Activated CD4-positive, alpha-beta T cell treated with anti-CD3 and anti-CD28 coated beads for 4 hours (primary cell): ENCODE measurements at places on chromosomes 4 and X.

GRCh38 chr4:161454860-161455259, 708.9 kb downstream of the FSTL5 start:
- DNase-seq, result no peak

DNA sequence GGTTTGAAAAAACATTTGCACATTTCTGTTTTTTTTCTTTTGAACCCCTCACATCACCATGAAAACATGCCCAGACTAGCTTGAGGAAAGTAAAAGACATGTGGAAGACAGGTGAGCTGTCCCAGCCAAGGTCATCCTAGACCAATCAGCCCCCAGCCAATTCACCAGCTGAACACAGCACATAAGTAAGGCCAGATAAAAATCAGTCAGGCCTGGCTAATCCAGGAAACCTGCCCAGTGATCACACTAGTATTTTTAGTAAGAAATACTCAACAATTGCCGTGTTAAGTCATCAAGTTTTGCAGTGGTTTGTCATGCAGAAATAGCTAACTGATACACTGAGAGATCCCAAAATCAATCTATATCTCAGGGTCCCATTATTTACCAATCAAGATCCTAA, 4.4 kb upstream of the SMR3A start:
- DNase-seq, result no peak

GRCh38 chr4:184273166-184274147, 55.8 kb upstream of the ENPP6 start:
- DNase-seq, result no peak

- DNase-seq, result no peak
Measured at GRCh38 chr4:102642631-102643298, 118.0 kb downstream of the MANBA start.

DNA sequence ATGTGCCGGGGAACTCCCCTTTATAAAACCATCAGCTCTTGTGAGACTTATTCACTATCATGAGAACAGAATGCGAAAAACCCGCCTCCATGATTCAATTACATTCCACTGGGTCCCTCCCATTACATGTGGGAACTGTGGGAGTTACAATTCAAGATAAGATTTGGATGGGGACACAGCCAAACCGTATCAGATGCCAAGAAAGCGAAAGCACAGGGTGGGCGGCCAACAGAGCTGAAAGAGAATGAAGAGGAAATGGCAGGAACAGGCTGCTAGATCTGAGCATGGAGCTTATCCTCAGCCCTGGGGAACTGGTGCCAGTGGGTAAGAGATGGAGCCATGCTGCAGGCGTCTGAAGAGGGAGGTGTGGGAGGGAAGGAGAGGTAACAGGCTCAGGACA, 117.7 kb upstream of the PNPLA4 start:
- no peak for DNase-seq

GRCh38 chr4:87978681-87979080, 3.2 kb downstream of the SPP1 start:
- DNase-seq, result no peak

GRCh38 chr4:173171987-173172386, 3.4 kb downstream of the GALNT7 start:
- no peak for DNase-seq

DNA sequence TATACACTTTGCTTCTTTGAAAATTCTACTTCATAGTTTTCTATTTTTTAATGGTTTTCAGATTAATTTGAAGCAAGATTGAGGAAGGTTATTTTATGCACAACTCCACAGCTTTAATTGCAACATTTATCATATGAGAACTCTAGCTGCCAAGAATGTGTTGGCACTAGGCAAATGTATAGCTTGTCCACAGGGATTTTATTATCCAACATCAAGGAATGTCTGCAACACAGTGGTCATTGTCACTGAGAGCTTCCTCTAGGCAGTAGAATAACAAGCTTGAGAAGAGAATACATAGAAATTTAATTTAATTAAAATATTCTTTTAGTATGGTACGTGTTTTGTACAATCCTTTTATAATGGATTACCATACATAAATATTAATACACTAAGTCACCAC, 1600.8 kb downstream of the ARAP2 start:
- DNase-seq, result no peak

DNA sequence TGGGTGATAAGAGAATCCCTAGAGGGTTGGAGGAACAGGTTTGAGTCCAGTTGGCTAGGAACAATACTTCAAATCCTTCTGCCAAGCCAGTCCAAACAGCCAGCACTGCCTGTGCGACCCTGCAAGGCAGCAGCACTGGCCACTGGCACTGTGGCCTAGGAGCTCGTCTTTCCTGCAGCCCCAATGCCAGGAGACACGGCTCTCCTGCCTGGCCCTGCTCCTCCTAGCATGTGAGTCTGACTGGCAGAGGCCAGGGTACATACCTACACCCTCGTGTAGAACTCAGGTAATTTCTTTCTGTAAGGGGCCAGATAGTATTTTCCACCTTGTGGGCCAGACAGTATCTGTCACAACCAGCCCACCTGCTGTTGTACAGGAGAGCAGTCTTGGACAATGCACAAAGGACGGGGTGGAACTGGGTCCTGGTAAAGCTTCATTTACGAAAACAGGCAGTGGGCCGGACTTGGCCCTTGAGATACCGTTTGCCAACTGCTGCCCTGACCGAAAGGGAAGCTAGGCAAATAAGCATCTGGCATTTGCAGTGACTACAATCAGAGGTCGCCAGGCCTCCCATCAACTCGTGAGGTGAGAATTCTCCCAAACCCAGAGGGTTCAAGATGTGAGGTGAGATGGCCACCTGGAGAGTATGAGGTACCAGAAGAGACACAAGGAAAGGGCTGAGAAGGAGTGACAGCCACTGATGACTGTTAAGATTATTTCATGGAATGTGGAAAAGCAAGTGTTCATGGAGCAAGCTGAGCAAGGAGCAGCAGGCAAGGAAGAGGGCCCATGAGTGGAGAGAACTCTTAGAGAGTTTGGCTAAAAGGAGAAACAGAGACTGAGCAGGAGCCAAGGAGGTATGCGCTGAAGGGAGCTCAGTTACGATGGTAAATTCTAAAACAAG, 29.8 kb upstream of the IRAK1 start:
- no peak for DNase-seq

DNA sequence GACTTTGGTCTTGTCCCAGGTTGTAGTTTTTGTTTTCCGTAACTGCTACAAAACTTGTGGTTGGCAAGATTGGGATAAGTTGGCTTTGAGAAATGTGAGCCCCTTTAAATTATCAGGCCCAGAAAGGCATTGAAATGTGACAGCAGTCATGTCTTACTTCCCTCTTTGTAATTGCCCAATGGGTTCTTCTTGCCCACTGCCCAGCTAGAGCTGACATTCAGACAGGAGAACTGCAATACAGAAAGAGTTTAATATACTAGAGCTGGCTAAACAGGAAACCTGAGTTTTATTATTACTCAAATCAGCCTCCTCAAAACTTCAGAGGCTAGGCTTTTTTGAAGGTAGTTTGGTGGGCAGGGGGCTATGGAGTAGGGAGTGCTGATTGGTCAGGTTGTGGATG, 288.3 kb downstream of the ZNF674 start:
- no peak for DNase-seq

GRCh38 chr4:129350834-129351721, 255.1 kb downstream of the C4orf33 start:
- DNase-seq, result no peak

DNA sequence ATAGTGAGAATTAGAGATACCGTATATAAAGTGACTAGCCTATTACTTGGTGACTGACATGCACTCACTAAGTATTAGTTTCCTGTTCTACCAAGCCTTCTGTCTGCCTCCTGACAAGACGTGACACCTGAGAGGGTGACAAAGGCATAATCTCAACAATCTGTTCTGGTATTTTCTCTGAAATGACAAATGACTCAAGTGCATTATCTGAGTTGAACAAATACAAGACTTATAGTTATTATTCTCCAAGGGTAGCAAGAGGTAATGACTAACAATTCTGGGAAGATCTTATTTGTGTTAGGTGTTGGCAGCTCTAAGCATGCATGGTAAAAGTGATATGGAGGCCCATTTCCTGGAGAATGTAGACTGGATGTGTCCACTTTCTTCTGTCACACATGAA, 60.6 kb downstream of the SYTL5 start:
- DNase-seq, result no peak

GRCh38 chr4:70838666-70839588, 763 bp downstream of the GRSF1 start:
- DNase-seq, result peak; percentile 61

GRCh38 chrX:150525061-150525919, 43.1 kb upstream of the MTM1 start:
- DNase-seq, result no peak

- no peak for DNase-seq
Measured at GRCh38 chr4:148430854-148431253, 11.4 kb downstream of the NR3C2 start.

DNA sequence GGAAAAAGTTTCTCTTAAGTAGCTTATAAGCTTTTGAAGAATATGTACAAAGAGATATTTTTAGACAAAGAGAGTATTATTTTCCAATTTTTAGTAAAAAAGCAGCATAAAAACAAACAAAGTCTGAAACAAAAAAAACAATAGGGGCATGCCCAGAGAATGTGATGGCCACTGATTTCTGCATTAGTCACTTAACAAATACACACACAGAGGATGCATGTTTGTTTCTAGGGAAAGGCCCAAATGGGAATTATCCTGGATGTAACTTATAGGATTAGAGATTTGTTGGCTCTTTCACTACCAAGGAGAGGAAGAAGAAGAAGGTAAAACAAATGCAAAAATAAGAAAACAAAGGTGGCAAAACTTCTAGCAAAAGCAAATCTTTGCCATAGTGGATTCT, 95.9 kb upstream of the SCOC start:
- DNase-seq, result no peak

- no peak for DNase-seq
Measured at GRCh38 chr4:104093247-104093646, 373.5 kb upstream of the TACR3 start.

DNA sequence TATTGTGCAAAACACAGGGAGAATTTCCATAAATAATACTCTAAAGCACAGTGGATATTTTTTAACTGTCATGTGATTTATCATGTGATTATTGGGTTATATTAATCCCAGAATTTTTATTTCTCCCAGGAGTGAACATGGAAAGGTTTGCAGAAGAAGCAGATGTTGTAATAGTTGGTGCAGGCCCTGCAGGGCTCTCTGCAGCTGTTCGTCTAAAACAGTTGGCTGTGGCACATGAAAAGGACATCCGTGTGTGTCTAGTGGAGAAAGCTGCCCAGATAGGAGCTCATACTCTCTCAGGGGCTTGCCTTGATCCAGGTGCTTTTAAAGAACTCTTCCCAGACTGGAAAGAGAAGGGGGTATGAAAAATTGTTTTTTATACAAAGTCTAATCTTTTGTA, 10.0 kb downstream of the ETFDH start:
- no peak for DNase-seq

DNA sequence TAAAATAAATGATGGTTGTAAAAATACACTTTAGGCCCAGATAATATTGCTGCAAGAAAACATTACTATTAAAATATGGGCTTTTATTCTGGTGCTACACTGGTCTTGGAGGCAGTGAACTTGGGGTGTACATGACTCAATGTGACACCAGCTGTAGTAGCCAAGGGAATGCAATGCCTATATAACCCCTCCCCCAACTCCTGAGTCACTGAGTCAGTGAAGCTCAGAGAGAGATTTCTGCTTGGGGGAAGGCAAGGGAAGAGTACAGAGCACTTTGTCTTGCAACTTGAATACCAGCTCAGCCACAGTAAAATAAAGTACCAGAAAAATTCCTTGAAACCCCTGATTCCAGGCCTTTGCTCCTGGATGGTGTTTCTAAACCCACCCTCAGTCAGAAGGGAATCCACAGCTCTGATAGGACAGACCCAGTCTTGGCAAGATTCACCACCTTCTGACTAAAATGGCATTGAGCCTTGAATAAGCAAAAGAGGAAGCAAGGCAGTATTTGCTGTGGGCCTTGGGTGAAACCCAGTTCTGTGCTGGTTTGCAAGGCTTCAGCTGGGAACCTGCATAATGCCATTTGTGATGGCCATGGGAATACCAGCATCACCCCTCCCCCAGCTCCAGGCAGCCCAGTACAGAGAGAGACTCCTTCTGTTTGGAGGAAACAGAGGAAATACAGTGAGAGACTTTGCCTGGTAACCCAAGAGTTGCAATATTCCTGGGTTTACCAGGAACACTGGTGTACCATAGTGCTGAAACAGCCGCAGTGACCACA, 209.9 kb downstream of the IQCM start:
- DNase-seq, result no peak

DNA sequence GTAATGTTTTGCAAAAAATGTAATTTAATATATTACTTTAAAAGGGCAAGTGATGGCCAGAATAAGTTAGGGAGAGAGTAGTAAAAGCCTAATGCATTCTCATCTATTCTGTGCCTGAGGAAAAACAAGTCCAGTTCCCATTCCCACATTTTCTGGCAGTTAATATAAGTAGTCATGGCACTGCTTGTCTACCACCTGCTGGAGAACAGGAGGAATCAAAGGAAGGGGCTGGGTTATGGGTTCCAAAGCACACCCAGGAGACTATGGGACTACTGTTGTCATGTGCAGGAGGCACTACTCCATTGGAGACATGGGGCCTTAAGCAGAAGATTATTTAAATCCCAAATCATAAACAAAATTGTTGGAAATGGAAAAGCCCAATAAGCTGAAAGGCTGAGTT, 2618.6 kb downstream of the ARAP2 start:
- DNase-seq, result no peak
